Renal cortex interstitium (tissue), 15 donors: ENCODE measurements at places on chromosomes 7 and 10. TPM values are rescaled to one million over a fixed set of nuclear protein-coding genes. Genes with fewer than 3 reads are reported as not detected.

DNA sequence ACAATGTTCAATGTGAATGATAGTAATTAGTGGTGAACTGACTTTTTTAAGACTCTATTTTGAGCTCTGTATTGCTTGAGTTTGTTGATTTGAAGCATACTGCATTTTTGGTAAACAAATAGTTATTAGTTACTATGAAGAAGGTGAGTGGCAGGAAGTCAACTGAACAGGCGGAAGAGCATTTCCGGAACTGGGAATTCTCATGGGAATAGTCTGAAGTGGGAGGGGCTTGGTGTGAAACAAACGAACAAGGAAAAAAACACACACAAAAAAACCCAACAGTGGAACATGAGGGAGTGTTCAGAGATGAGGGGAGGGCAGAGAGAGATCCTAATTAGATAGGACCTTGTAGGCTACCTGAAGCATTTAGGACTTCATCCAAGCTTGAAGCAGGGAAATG lies 43.9 kb upstream of the C1QL3 start:
- no peak for DNase-seq

Gene CPN1
- polyA plus RNA-seq: 3.0 TPM

Gene KLF6
- 64.1 TPM for polyA plus RNA-seq

DNA sequence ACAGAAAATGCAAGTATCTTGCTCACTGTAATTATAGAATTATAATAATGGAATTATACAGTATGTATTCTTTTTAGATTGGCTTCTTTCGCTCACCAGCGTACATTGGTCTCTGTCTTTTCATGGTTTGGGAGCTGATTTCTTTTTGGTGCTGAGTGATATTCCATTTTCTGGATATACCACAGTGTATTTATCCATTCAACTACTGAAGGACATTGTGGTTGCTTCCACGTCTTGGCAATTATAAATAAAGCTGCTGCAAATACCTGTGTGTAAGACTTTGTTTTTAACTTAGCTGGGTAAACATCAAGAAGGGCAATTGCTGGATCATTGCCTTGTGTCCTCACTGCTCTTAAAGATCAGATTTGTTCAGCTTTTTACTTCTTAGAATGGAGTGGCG lies 55.3 kb downstream of the SEPTIN7 start:
- DNase-seq: no peak

Gene UMAD1
- 21.3 TPM for polyA plus RNA-seq
